Forelimb muscle (tissue), 1 donor: ENCODE measurements at places on chromosomes 12 and 14.
A peak's percentile ranks its signal among the peaks of the same experiment; 100 is the strongest.

DNA sequence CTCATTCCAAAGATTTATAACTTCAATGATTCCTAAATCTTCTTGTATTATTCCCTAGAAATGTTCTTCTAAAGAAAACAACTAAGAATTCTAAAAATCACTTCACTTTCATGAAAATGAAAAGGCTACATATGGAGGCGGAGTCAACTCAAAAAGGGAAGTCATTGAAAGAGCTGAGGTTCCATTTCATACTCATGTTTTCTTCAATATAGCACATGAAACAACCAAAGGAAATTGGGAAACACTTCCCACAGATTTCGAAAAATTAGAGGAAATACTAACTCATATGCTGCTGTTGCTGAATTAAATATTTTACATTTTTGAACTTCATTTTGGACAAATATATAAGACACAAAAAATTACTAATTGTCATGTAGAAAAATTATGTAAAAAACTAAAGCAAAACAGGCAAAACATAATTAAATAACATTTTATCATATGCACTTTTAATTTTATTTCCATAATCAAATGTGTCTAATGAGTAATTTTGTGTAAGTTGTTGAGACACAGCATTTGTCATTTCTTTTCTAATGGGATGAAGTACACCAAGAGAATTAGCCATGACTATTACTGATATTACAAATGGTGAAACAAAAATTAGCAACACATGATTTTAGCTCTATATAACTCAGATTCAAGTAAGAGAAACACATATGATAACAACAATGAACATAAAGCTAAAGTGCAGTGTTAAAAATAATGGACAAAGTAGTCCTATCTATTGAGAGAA, at the start of gene CD163:
TSS of gene CD163 (minus strand) at position 92 of the 730 bp plus-strand sequence. CDS start at position 5, 87 bp downstream.
- DNase-seq: no peak

DNA sequence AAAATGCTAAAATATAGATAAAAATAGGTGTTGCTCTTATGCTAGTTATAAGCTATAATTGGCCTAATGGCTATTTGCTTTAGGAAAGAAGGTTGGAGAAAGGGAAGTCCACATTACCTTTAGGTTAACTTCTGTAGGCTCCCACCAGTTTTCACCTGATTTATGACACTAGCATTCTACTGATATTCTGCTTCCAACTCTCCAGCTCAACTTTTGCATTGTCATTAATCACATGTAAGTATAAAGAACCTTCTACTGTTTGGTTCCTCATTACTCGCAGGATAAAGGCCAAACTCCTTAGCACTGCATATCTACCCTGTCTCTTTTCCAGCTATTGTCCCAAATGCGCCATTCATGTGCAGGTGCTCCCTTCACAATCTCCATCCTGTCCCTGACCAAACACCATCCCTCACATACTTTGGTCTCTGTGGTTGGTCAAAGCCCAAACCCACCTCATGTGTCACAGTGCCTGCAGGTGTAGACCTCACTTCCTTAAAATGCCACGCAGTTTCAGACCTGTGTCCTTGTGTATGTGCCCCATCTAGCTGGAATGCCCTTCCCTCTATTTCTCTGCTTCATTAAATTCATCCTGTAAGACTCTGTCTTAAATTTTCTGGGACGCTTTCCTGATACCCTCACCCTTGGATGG, 3.3 kb downstream of the DDHD1 start:
- DNase-seq: no peak

- DNase-seq: no peak
Measured at GRCh38 chr12:43312991-43313505, 239.0 kb downstream of the ADAMTS20 start.

GRCh38 chr14:94936401-94936892, 166.5 kb upstream of the GSC start:
- DNase-seq: no peak

GRCh38 chr12:125191361-125192087, 126.3 kb downstream of the AACS start:
- no peak for DNase-seq

DNA sequence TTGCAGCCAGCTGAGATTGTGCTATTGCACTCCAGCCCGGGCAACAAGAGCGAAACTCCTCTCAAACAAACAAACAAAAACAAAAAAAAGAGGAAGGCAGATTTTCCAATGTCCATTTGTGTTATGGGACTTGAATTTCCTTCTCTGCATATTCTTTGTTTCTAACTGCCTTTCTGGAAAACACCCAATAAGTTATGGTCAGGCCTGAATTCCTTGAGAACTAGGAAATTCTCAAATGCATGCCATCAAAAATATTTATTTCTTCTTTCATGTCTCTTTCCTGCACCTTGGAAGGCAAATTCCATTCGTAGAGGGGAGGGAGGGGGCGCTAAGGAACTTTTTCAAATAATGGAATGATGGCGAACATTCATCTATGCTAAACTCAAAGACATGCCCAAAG, 117.6 kb upstream of the TMCC3 start:
- no peak for DNase-seq

DNA sequence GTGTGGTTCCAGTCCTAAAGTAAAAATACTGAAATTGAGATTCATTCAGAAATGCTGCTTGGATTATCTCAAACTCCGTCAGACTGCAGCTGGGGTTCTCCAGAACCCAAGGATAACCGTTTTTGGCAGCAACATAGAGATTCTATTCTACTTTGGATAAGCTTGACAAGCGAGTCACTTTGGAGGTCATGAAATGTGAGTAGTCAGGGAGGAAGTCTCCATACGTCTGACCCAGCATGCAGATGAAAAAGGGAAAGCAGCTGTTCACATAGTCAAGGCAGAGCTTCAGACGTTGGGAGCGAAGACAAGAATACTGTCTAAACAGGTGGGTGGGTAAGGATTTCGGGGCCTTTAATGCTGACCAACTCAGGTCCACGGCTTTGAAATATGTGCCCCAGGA, 14.9 kb upstream of the HSP90B1 start:
- DNase-seq: no peak

- DNase-seq: no peak
Measured at GRCh38 chr14:61438036-61438435, 116.7 kb downstream of the PRKCH start.

DNA sequence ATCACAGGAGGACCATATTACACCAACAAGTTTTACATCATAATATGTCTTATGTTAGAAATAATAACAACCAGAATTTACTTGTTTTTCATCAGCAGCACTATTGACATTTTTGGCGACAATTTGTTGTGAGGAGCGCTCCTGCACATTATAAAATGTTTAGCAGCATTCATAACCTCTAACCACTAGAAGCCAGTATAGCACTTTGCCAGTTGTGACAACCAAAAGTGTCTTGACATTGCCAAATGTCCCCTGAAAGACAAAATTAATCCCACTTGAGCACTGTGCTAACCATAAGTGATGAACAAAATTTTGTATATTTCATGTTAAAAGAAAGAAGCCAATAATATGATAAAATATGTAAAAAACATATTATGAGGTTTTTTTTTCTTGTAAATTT, 356.9 kb upstream of the LMO3 start:
- DNase-seq: no peak

- no peak for DNase-seq
Measured at GRCh38 chr14:102775855-102776760, 1.1 kb upstream of the TRAF3 start.

DNA sequence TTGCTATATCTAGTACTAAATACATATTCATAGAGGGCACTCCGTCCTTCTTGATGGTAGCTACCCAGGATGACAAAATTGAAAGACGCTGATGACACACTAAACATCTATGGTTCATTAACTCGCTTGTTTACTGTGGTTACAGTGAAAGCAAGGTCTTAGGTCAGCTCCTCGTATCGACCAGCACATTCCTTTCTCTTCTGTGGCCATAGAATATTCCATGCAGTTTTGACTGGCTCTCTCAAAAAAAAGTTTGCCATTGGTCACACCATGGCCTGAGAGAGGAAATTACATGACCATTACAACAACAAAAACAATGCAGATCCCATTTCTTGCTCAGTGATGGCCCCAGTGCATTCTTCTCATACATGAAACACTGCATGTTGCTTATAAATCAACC, 411.4 kb upstream of the SOX5 start:
- DNase-seq: no peak

DNA sequence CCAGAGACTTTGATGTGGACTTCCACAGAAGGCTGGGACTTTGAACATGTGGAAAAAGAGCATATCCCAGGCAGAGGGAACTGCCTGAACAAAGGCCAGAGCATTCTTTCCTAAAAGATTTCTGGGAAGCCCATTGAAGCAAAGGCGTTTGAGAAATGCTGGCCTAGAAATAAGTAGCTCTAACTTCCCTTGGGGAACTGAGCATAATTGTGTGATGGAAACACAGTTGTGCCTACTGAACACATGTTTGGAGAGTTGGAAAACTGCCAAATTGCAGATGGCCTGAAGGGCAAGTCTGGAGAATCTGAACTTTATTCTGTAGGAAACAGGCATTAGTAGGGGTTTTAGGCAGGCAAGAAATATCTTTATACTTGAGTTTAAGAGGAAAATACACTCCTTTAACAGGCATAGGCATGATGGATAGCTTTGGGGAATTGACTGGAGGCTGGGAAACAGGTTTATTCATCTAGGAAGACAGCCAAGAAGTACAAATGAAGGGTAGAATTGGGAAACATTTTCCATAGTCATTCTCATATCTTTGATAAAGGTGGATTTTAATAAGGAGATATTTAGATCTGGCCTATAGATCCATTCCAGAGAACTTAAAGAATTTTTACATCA, 134.1 kb downstream of the TPH2 start:
- DNase-seq: peak; percentile 38

DNA sequence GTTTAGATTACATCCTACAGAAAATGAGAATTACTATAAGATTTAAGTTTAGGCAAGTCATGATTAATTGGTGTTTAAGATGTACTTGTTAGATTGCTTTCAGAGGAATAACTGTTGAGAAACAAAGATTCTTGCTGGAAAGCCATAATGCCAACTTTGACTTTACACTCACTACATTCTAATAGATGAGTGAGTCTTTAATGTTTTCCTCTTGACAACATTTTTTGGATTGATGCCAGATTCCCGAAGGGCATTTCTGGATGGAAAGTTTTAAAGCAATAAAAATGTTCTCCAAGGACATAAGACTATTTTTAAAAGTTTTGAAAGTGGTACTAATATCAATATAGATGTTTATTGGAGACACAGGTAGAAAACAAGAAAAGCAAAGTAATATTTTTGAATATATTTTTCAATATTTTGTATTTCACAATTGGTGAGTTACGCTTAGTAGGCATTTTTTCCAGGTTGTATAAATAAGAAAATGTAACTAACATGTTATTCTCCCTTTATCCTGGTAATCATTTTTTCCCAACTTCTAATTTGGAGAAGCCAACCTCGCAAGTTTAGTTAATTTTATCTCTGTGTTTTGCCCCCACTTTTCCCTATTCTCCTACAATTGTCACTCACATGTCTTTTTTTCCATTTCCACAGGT, 307.3 kb downstream of the CEP128 start:
- no peak for DNase-seq

GRCh38 chr14:35405304-35405996, 901 bp upstream of the NFKBIA start:
- no peak for DNase-seq
